ENCODE measurements at places on chromosomes 13 and 19. TPM values are rescaled to one million over a fixed set of nuclear protein-coding genes. Genes with fewer than 3 reads are reported as not detected.
A peak's percentile ranks its signal among the peaks of the same experiment; 100 is the strongest.

DNA sequence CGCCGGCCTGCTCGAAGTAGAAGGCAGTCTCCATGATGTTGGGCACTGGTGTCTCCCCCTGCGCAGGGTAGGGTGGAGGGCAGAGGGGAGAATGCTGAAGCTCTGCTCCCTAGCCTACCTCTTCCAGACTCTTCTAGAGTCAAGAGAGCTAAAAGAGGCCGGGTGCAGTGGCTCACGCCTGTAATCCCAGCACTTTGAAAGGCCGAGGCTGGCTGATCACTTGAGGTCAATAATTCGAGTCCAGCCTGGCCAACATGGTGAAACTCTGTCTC is 10.2 kb downstream of the RSPH6A start:
- no peak overlapping the region for H3K27ac ChIP-seq
- H3K27me3 ChIP-seq = no peaks in the 10 kb centered on the region
- DNase-seq = no peak
- no peaks in the 10 kb centered on the region for H3K36me3 ChIP-seq

- H3K27me3 ChIP-seq = no peaks in the 10 kb centered on the region
- peaks cover 28% of the 10 kb centered on the region for H3K4me1 ChIP-seq
- H3K36me3 ChIP-seq = no peaks in the 10 kb centered on the region
- H3K27ac ChIP-seq = peak overlapping the region; percentile 36
Observed at GRCh38 chr19:35120492-35120891, 4.9 kb downstream of the FXYD3 start.

Gene RASGRP4
- total RNA-seq = 1.5 TPM

DNA sequence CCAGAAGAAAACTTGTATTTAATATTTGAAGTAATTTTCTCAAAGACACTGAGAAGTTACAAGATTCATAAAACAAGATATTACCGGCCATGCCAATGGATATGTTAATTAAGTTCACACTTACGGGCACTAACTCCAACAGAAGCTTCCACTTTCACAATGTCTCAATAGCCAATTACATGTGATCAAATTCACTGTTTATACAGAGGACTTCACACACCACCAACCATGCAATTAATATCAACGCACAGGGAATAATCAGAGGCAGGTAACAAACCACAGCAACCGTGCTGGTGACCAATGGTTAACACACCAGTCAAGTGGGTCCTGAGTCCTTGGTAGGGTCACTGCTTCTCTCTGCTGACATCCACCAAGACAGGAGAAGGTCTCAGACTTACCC is 5.9 kb upstream of the ACOD1 start:
- H3K4me3 ChIP-seq = no peak overlapping the region
- no peaks in the 10 kb centered on the region for H3K4me1 ChIP-seq
- DNase-seq = no peak
